ENCODE measurements at places on chromosomes 2 and 18. TPM values are rescaled to one million over a fixed set of nuclear protein-coding genes. Genes with fewer than 3 reads are reported as not detected.

ANKRD30B gene
- not detected for total RNA-seq

IL1R2 gene
- total RNA-seq, result not detected

CAMKMT gene
- total RNA-seq, result 11.6 TPM

AQP4 gene
- total RNA-seq, result not detected

PCARE gene
- not detected for total RNA-seq

GCG gene
- total RNA-seq, result not detected

DES gene
- total RNA-seq, result not detected

ZNF385B gene
- not detected for total RNA-seq

CPLX4 gene
- total RNA-seq, result not detected

UGT1A5 gene
- total RNA-seq, result 3.2 TPM

CAPN14 gene
- 4.0 TPM for total RNA-seq

IL18R1 gene
- total RNA-seq, result 1.2 TPM

SCYGR4 gene
- not detected for total RNA-seq

PARD3B gene
- total RNA-seq, result 1.6 TPM

GPR55 gene
- not detected for total RNA-seq

MATN3 gene
- total RNA-seq, result 1.2 TPM

MAP3K19 gene
- total RNA-seq, result not detected

IL1F10 gene
- total RNA-seq, result not detected

GPN1 gene
- 33.7 TPM for total RNA-seq

MERTK gene
- 2.3 TPM for total RNA-seq

ATP6V1C2 gene
- total RNA-seq, result 0.09 TPM

SATB2 gene
- 0.28 TPM for total RNA-seq

LYPD6B gene
- total RNA-seq, result 7.3 TPM

RFTN2 gene
- total RNA-seq, result not detected

ELOA2 gene
- not detected for total RNA-seq

POU3F3 gene
- total RNA-seq, result not detected

PLA2R1 gene
- 2.1 TPM for total RNA-seq

SF3B1 gene
- 102 TPM for total RNA-seq

COLEC11 gene
- not detected for total RNA-seq

MYCN gene
- total RNA-seq, result not detected

IRS1 gene
- 27.2 TPM for total RNA-seq

SNORC gene
- total RNA-seq, result 0.88 TPM

DCDC2C gene
- total RNA-seq, result not detected

PROKR1 gene
- total RNA-seq, result not detected

PAX3 gene
- total RNA-seq, result not detected

PARD6G gene
- total RNA-seq, result 24.3 TPM

ATG4B gene
- 44.4 TPM for total RNA-seq

Data from airway epithelial cell (primary cell).